ENCODE measurements at places on chromosomes 5 and 9.

GRCh38 chr5:132254321-132254977, 3.0 kb upstream of the PDLIM4 start:
- no peak for DNase-seq

GRCh38 chr9:34413231-34413852, 36.6 kb upstream of the MYORG start:
- no peak for DNase-seq

DNA sequence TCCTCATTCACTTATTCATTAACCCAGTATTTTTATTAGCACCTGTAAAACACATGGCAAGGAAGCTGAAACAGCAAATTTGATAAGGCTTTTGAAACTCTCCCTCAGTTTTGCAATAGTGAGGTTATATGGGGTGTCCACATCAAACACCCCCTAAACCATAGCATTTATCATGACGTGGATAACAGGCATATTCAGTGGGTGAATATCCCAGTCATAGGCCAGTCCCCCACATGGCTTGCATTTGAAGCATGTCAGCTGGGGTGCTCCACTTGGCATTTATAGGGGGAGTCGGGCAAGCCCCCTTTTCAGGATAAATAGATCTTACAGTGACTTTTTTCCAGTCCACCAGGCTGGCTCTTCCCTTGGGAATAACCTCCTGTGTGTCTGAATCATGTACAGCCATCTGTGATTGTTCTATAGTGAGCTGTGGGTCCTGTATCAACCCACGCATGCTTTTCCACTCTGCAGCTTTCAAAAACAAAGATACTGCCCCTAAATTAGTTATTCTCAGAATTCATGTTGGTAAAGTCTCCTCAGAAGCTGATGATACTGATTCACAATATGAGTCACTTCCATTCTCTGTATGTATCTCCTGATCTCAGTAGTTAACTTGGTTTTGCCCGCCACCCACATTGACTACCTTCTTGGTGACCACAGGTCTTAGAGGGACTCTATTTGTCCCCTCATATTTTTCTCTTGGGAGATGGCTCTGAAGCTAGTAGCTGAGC, 84.4 kb upstream of the SPIN1 start:
- no peak for DNase-seq

DNA sequence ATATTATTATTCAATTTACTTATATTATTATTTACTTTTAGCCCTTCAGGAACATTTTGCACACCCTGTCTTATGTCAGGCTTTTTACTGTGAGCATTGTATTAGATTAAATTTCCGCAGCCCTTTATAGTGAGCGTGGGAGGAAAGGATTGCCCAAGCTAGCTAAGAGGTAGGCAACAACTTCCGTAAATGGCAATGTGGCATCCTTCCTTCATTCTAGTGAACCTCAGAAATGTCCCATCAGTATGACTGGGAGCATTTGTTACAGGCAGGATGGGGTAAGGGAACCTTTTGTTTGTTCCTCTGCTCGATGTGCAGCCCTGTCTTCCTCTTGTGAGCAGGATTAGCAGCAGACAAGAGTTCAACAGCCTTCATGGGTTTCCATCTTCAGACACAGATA, 6.2 kb upstream of the CD180 start:
- DNase-seq: no peak

- no peak for DNase-seq
Measured at GRCh38 chr5:74556631-74557595, 83.6 kb downstream of the ENC1 start.

- no peak for DNase-seq
Measured at GRCh38 chr5:146645342-146645741, 129.4 kb upstream of the GPR151 start.

DNA sequence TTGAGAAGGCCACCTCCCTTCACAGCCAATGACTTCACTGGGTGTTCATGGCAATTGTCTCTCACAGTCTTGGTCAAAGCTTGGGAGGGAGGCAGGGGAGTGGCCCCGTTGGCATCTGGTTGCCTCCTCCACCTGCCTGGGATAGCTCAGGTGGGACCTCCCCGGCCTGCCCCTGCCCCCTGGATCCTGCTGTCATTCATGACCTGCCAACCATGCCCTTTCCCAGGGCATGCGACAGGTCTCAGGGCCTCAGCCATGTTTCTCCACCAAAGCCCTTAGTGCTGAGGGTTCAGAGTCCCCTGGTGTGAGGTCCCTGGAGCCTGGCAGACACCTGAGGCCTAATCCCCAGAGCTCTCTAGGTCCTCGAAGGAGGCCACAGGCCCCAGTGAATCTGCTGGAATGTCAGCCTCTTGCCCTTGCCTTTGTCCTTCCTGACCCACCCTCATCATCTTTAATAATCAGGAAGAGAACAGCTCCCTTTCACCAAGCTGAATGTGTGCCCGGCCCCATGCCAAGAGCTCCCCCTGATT, 5.6 kb downstream of the DAB2IP start:
- DNase-seq: no peak

Data from DMS 273 treated with DMSO at 0.1 percent for 48 hours (cell line).